ENCODE measurements at places on chromosomes 12 and 14.

DNA sequence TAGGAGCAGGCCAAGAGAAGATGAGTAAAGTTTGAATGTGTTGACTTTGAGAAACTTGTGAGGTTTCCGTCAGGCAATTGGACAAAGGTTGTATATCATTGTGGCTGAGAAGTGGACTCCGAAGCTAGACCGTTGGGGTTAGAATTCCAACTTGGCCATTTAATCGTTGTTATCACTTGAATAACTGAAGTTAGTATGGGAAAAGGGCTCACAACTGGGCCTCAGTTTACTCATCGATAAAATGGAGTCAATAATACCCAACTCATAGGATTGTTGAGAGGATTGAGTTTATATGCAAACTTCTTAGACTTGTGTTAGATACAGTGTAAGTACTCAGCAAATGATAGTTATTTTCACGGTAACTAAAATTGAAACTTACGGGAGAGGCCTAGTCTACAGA is 846 bp downstream of the SLIRP start:
- no peak for DNase-seq

DNA sequence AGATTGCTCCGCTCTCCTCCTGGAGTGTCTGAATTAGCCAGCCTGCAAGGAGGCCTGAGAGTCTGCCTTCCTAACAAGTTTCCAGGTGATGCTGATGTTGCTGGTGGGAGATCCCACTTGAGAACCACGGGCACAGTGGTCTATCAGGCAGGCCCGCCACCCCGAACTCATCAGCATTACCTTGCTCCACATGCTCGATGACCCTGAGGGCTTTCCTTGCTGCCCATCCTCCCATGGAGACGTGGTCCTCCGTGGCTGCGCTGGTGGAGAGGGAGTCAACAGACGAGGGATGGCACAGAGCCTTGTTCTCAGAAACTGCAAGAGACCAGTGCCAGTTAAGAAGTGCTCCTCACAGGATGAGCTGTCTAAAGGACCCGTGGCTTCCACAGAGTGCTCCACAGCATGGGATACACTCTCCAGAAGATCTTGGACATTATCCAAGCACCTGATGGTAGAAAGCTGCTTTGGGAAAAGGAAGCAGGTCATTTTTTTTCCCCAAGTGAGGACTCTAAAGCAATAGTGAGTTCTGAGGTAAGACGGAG is 18.3 kb downstream of the HAL start:
- no peak for DNase-seq

GRCh38 chr14:102508774-102509745 is 516 bp downstream of the ANKRD9 start:
- DNase-seq = no peak

DNA sequence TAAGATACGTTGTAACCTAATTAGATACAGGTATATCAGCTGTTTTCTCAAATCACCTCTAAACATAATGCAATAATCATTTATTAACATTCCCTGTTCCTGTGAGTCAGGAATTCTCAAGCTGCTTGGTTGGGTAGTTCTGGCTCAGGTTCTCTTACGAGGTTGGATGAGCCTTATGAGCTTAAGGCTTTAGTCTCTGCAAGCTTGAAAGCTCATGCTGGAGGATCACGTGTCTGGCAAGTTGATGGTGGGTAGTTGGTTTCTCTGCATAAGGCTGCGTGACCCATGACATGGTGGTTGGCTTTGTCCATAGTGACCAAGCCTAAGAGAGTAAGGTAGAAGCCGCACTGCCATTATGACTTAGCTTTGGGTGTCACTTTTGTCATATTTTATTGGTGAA is 62.0 kb downstream of the PLEKHA5 start:
- no peak for DNase-seq

All from HTR-8/SVneo (cell line).